ENCODE measurements at places on chromosomes 1 and 21.

- H3K36me3 ChIP-seq = peaks cover 2% of the 10 kb centered on the region
- no peak for DNase-seq
- H3K27ac ChIP-seq = peak overlapping the region; percentile 30
- no peaks in the 10 kb centered on the region for H3K27me3 ChIP-seq
- H3K4me1 ChIP-seq = peaks cover 17% of the 10 kb centered on the region
Measured at GRCh38 chr1:226653311-226653921, 85.7 kb downstream of the ITPKB start.

DNA sequence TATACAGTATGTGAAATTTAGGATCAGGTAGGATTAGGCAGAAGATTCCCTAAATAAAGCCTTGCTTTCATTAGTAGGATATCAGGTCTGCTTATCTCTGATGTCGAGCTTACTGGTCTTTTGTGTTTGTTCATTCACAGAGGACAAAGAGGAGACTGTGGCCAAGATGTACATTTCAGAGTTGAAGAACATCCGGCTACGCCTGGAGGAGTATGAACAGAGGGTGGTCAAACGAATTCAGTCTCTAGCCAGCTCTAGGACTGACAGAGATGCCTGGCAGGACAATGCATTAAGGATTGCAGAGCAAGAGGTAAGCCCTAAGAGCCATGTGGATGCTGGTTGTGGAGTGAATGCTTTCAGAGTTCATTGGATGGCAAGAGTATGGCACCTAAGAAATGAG lies 106.2 kb downstream of the MACF1 start:
- DNase-seq = no peak
- no peak overlapping the region for H3K27ac ChIP-seq
- no peaks in the 10 kb centered on the region for H3K4me1 ChIP-seq
- peaks cover 19% of the 10 kb centered on the region for H3K36me3 ChIP-seq
- no peak overlapping the region for H3K4me3 ChIP-seq
- no peaks in the 10 kb centered on the region for H3K27me3 ChIP-seq

DNA sequence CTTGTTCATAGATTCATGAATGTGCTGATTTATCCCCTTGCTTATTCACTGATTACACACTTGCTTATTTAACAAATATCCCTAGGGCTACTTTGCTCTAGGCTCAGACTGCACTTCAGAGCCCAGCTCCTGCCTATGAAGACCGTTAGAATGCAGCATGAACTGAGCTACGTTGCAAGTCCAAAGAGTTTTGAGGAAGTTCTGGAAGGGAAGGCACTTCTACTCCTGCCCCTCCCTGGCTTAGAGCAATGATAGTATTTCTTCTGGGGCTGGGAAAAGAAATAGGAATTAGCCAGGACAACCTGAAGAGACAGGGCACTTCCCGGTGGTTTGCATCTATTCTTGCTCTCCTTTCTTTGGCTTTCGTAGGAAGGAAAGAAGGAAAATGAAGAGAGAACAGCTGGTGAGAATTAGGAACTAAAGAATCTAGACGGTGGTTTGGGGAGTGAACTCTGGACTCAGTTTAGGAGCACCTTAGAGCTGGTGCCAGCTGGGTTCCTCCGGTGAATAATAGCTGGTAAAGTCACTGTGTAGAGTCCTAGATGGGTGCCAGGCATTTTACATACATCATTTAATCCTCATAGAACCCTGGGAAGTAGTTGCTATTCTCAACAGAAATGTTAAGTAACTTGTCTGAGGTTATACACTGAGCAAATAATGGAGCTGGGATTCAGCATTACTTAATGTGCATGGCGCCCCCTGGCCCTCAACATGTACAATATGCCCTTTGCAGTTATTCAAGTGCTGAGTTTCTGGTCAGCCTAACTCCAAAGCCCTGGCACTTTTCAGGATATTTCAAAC lies 65.9 kb downstream of the NDUFS5 start:
- H3K27ac ChIP-seq = no peak overlapping the region
- DNase-seq = peak; percentile 79
- H3K27me3 ChIP-seq = no peaks in the 10 kb centered on the region
- no peak overlapping the region for H3K4me3 ChIP-seq
- no peaks in the 10 kb centered on the region for H3K4me1 ChIP-seq
- no peaks in the 10 kb centered on the region for H3K36me3 ChIP-seq

DNA sequence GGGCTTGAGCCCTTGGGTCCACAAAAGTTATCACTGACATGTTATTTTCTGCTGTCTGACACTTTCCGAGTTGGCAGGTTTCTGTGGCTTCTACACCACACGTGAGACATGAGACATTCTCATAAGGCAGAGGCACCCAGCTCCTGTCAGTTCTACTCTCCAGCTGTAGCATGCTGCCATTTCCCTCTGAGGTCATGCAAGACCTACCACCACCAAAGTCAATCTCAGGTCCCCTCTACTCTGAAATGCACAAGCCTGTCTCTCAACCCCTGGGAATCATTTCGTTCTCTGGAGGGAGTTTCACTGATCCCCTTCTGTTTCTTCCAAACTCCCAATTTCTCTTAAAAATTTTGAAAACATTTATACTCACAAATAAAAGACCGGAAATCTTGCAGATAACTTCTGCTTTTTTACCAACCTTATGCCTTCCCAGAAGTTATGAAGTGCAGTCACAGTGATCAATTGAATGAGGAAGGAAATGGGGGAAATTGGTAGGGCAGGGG lies 39.5 kb upstream of the CR2 start:
- DNase-seq = no peak
- no peaks in the 10 kb centered on the region for H3K27me3 ChIP-seq
- no peaks in the 10 kb centered on the region for H3K4me1 ChIP-seq
- no peak overlapping the region for H3K27ac ChIP-seq
- H3K4me3 ChIP-seq = no peak overlapping the region

DNA sequence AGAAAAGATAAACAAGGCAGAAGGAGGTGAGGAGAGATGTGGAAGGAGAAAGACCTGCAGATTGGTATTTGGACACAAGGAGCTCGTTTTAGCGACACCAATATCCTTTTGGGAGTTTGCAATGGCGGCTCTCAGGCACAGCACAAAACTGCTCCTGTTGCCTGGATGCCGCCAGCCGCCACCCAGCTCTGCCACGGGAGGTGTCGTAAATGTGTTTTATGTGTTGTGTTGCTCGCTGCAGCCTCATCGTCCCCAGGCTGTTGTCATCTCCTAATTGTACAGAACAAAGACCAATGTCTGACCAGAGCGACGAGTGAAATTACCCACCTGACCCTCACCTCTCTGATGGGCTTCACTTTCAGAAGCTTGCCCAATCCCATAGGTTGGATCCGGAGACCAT lies 96.6 kb upstream of the ZNF281 start:
- H3K4me1 ChIP-seq = no peaks in the 10 kb centered on the region
- no peak overlapping the region for H3K27ac ChIP-seq
- H3K27me3 ChIP-seq = no peaks in the 10 kb centered on the region

GRCh38 chr1:50959913-50960844 lies at the start of gene FAF1:
TSS of gene FAF1 (minus strand) at chr1:50960267. CDS start at chr1:50959811, 456 bp downstream.
- peak within 1 kb of the TSS; percentile 99 for H3K4me3 ChIP-seq
- no peaks in the 10 kb centered on the region for H3K27me3 ChIP-seq
- H3K36me3 ChIP-seq = no peaks in the 10 kb centered on the region

GRCh38 chr1:212611000-212611948 lies 2.7 kb downstream of the ATF3 start:
- peak; percentile 39 for DNase-seq
- H3K36me3 ChIP-seq = peaks cover 21% of the 10 kb centered on the region
- peaks cover 37% of the 10 kb centered on the region for H3K4me1 ChIP-seq
- no peaks in the 10 kb centered on the region for H3K27me3 ChIP-seq
- no peak overlapping the region for H3K27ac ChIP-seq
- H3K4me3 ChIP-seq = no peak overlapping the region

- no peaks in the 10 kb centered on the region for H3K4me1 ChIP-seq
- no peak overlapping the region for H3K27ac ChIP-seq
- H3K4me3 ChIP-seq = no peak overlapping the region
- DNase-seq = no peak
Measured at GRCh38 chr1:151478140-151478812, 19.0 kb upstream of the POGZ start.
